Activated T-helper 9 cell treated with anti-CD3 and anti-CD28 coated beads, Interleukin-2, amount 50 U/mL, for 16 hours (primary cell): ENCODE measurements at places on chromosomes 7 and 10.
A peak's percentile ranks its signal among the peaks of the same experiment; 100 is the strongest.

GRCh38 chr7:80794631-80795573 is 123.9 kb downstream of the SEMA3C start:
- DNase-seq = no peak

GRCh38 chr7:131532570-131533091 is 23.8 kb downstream of the PODXL start:
- no peak for DNase-seq

DNA sequence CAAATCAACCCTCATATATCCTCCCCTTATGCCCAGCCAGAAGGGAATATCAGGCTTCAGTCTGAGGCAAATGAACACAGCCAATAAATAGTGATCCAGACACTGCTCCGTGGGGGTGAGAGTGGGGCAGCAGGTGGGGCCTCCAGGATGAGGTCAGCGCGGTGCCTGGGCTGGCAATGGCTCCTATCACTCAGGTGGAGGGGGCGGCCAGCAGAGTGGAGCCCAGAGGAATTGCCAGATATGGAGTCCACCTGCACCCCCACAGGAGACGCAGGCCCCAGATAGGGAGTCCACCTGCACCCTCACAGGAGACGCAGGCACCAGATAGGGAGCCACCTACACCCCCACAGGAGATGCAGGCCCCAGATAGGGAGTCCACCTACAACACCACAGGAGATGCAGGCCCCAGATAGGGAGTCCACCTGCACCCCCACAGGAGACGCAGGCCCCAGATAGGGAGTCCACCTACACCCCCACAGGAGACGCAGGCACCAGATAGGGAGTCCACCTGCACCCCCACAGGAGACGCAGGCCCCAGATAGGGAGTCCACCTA is 78.0 kb upstream of the PPP2R2D start:
- no peak for DNase-seq

DNA sequence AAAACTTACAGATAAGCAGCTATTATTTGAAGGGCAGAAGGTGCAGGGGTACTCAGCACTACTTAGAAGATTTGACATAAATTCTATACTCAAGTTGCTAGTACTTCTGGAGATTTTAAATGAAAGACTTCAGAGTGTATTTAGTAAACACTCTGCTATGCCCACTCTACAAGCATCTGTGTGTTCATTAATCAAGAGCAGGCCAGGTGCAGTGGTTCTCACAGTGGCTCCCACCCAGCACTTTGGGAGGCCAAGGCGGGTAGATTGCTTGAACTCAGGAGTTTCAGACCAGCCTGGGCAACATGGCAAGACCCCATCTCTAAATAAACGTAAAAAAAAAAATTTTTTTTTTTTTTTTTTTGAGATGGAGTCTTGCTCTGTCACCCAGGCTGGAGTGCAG is 38.9 kb upstream of the TOMM7 start:
- no peak for DNase-seq

GRCh38 chr7:121932768-121933167 is 59.8 kb downstream of the PTPRZ1 start:
- no peak for DNase-seq

DNA sequence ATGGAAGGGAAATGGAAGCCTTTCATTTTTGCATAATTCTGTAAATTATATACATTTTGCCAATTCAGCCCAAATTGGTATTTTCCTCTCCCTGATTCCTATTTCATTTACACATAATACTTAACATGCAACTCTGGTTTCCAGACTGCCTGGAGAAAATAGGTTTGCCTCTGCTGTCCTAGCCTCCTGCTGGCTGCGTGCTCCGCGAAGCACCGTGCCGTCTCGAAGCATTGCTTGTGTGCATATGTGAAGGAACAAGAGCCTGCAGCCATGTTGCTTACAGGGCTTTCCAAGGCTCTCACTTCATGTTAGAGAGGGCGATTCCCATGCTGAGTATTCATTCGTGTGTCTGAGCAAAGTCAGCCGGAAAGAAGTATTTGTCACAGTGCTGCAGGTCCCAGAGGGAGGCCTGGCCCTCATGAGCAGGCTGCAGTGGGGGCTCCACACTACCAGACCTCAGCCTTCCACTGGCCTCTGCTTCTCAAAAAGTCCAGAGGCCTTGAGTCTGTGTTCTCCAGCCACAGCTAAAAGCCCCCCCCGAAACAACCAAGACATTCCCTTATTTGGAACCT is 66.5 kb downstream of the CLRN3 start:
- no peak for DNase-seq

GRCh38 chr10:110750931-110751330 is 106.8 kb downstream of the RBM20 start:
- no peak for DNase-seq

DNA sequence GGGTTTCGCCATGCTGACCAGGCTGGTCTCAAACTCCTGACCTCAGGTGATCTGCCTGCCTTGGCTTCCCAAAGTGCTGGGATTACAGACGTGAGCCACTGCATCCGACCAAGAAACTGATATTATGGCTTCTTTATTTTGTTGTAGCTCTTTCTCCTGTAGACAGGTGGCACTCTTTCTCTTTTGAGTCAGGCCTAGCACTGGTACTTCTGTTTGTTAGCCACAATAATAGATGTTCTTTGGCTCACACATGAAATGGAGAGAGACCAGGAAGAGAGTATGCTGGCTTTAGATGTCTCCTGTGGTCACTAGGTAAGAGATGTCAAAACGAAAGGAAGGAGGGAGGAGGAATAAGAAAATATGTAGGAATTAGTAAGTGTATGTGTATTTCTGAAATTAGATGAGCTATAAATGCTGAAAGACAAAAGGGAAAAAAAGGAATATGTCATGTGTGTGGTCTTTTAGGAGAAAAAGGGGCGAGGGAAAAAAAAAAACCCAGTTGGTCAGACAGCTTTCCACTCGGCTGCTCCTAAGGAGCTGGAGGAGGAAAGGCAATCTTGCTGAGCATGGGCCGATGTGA is 78.7 kb downstream of the CLEC2L start:
- no peak for DNase-seq

GRCh38 chr10:14687340-14687739 is 87.4 kb downstream of the FAM107B start:
- DNase-seq = no peak

GRCh38 chr7:23161482-23161881 is 20.4 kb upstream of the NUP42 start:
- no peak for DNase-seq

DNA sequence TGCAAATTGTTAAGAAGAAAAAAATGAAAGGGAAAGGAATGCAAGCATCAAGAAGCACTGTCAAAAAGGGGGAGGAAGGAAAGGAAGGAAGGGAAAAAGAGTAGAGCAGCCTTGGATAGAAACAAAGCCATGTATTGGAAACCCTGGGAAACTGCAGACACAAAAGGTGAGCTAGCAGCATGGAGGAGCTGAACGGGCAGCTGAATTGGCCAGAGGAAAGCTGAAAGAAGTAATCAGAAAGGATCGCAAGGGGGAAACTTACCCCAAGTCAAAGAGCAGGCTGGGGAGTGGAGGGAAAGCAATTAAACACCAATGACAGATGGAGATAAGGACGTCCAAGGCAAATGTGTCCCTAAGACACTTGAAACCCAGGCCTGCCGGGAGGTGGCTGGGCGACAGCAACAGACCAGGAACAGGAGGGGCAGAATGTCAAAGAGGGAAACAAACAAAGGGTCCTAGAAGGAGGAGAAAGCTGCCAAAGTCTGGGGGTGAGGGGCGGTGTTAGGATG is 93.8 kb upstream of the SVIL start:
- no peak for DNase-seq

GRCh38 chr7:106335814-106336213 is 51.0 kb upstream of the NAMPT start:
- DNase-seq = no peak

- DNase-seq = no peak
These were observed 45.1 kb downstream of the TMEM26 start for GRCh38 chr10:61408105-61408504.

DNA sequence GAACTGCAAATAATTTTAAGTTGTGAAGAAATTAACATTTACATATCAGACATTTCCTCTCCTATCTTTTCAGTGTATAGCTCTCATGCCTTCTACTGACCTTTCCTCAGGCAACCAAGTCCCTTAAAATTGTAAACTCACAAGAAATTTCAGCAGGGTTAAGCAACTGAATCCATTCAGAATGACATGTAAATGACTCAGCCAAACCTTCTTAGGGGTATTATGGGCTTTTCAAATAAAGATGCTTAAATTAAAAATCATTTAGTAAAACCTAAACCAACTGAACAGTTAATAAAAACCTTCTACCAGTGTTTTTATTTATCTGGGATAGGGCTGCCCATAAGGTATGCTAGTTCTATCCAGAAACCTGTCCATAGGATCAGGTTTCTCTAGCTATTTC is 20.7 kb downstream of the WAPL start:
- DNase-seq = no peak

GRCh38 chr10:43294892-43295291 is 28.0 kb upstream of the RASGEF1A start:
- DNase-seq = no peak

DNA sequence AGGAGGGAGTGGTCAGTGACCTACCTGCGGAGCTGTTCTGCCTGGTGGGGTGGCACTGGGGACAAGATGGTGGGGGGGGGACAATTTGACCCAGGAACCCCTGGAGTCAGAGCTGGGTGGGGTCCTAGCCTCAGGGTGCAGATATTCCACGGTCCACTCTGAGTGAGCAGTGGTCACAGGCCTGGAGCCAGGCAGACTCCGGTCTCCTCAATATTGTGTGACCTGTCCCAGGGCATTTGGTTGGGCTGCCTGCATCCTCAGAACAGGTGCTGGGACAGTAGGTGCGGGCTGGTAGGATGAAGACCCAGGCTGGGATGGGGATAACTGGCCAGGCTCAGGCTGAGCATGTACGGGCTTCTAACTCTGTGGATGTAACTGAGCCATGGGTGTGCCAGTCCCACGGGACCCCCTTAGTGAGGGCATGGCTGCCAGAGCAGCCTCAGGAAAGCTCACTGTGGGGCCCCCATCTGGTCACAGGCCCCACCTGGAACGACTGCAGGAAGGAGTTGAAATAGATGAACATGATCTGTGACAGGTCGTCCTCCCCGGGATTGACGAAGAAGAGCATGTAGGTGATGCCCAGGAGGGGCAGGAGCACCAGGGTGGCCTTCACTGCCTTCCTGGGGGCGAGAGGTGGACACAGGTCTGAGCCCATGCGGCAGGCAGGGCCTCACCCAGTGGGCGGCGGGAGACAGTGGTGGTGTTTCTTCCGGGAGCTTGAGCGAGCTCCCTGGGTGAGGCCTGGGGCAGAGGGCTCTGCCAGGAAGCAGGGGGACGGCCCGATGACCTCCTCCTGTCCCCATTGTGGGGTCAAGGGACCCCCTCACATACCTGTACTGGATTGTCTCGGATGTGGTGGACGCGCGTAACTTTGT is 26.9 kb downstream of the CRHR2 start:
- DNase-seq = no peak

- no peak for DNase-seq
These were observed 76.8 kb upstream of the KLF6 start for GRCh38 chr10:3861795-3862194.

- DNase-seq = no peak
These were observed 2.3 kb upstream of the C10orf62 start for GRCh38 chr10:97587183-97587582.

DNA sequence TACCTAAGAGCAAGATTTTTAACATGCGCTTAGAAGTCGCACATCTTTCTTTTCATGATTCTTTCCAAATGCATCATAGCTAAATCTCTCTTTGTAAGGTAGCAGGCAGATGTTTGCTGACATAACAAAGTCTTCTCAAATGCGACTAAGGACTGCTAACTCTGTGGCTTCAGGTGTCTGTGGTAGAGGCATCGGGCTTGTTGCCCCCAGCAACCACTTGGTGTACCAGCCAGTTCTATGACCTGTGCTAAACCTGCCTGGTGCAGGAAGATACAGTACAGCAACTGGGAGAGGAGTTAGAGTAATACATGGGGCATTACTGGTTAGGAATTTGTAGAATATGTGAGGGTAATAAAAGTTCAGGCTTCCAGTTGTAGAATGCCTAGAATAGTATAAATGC is 654.1 kb downstream of the NRG3 start:
- no peak for DNase-seq

- no peak for DNase-seq
These were observed 48.3 kb upstream of the CDC14C start for GRCh38 chr7:48876087-48876486.

DNA sequence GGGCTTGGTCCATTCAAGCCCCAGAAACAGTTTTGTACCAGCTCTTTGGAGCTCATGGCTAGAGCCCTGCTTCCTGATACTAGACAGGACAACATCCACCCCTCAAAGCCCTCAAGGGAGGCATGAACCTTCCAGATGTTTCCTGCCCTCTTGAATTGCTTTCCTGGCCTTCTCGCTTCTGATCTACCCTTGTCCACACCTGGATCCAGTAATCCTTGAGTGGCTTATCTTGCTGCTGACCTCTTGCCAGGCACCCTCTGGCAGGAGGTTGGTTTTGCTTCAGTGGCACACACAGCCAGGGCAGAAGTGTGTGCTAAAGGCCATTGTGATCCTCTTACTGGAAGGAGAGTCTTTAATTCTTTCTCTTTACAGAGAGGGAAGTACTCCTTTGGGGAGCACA is 495.8 kb downstream of the PLXNA4 start:
- DNase-seq = no peak

DNA sequence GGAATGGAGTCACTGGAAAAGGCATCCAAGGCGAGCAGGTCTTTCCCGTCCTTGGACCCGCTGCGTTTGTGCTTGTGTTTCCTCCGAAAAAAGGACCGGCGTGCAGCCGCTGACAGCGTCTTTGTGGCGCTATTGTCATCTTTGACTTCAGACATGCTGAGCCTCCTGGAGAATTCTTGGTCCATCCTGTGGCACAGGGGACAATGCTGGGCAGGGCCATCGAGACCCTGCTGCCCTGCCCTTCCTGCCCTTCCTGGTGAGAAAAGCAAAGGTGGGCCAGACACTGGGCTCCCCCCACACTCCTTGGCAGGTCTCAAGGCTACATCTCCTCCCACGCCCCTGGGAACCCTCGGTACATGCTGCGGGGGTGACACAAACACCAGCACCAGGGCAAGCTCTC is 120.9 kb downstream of the DLG5 start:
- no peak for DNase-seq

DNA sequence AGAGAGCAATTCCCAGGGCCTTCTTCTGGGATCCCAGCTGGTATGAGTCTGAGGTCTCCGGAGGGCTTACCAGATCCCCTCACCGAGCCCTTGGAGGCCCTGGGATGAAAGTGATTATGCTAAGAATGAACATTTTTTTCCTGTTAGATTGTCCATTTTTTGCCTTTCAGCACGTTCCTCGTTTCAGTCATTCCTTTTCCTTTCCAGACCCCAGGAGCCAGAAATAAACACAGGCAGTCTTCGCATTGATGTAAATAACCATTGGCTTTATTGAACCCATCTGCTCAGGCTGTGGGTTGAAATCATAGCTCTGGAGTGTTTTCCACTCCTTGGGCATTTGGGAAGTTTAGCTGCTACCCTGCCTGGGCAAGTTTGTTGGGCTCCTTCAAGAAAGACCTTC is 320.9 kb upstream of the AUTS2 start:
- no peak for DNase-seq

- no peak for DNase-seq
These were observed 26.1 kb upstream of the C10orf53 start for GRCh38 chr10:49653273-49653929.

GRCh38 chr10:7410862-7411670 is at the start of gene SFMBT2:
Gene SFMBT2, minus strand, starts transcription at chr10:7411034. Its CDS starts 29,136 bp downstream, at chr10:7381898.
- peak; percentile 55 for DNase-seq

GRCh38 chr7:1854866-1855724 is 185.0 kb downstream of the ELFN1 start:
- DNase-seq = no peak

- no peak for DNase-seq
These were observed 52.2 kb downstream of the SND1 start for GRCh38 chr7:127704211-127704610.

GRCh38 chr7:149732611-149733010 is 40.8 kb downstream of the ZNF467 start:
- DNase-seq = no peak

- no peak for DNase-seq
These were observed 85.5 kb upstream of the OIT3 start for GRCh38 chr10:72808001-72808400.
